ENCODE measurements at places on chromosomes 12 and 14. TPM values are rescaled to one million over a fixed set of nuclear protein-coding genes. Genes with fewer than 3 reads are reported as not detected.

The AKT1 gene
- total RNA-seq, result 141 TPM

The LRP6 gene
- total RNA-seq, result 42.5 TPM

The PLA2G1B gene
- total RNA-seq, result not detected

The TMBIM4 gene
- total RNA-seq, result 233 TPM

The IFNG-AS1 gene
- total RNA-seq, result 0.86 TPM

The RPS6KA5 gene
- 1.6 TPM for total RNA-seq

The DDN gene
- 0.13 TPM for total RNA-seq

The CLEC4D gene
- total RNA-seq, result not detected

The MANSC1 gene
- 16.2 TPM for total RNA-seq

The LRRK2 gene
- 5.4 TPM for total RNA-seq

The OAS1 gene
- 27.2 TPM for total RNA-seq

The PIK3C2G gene
- total RNA-seq, result not detected

The JPH4 gene
- not detected for total RNA-seq

The LHX5 gene
- total RNA-seq, result not detected

The IL31 gene
- total RNA-seq, result not detected

The GPX2 gene
- total RNA-seq, result not detected

The PRORP gene
- 40.2 TPM for total RNA-seq

The RAB3IP gene
- total RNA-seq, result 1.6 TPM

The SERPINA12 gene
- total RNA-seq, result not detected

The HCAR1 gene
- 0.22 TPM for total RNA-seq

The DEGS2 gene
- 0.13 TPM for total RNA-seq

The NANOG gene
- 0.32 TPM for total RNA-seq

The PLCZ1 gene
- total RNA-seq, result not detected
